ENCODE measurements at places on chromosomes 2 and 18. TPM values are rescaled to one million over a fixed set of nuclear protein-coding genes. Genes with fewer than 3 reads are reported as not detected.

The SAG gene
- total RNA-seq = not detected

The SRD5A2 gene
- not detected for total RNA-seq

The LMAN2L gene
- total RNA-seq = 27.8 TPM

DNA sequence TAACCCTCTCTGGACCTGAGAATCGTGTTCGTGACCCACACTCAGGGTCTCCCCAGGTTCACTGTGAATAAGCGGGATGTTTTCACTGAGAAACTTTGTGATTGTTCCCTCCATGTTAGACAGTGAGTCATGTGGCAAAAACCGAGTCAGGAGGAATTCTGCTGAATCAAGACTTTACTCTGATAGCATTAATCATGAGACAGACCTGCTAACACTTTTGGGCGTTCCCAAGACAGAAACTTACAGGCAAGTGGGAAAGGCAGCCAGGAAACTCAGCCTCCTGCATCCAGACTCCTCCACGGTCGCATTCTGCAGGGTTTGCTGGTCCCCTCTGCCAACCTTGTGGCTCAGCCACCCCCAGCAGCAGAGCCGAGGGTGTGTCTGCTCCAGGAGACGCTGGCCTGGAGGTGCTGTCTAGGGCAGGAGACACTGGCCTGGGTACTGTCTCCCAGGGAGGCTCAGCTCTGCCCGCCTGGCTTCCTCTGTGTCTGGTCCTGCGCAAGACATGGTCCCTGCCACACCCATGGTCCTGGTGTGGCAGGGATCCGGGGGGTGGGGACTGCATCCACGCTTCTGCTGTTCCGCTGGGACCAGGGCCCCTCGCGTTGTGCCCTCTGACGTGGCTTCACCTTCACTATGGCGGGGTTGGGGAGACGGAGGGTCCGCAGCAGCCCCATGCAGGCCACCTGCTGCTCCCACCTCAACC, 177.4 kb downstream of the TWIST2 start:
- DNase-seq = peak; percentile 13

DNA sequence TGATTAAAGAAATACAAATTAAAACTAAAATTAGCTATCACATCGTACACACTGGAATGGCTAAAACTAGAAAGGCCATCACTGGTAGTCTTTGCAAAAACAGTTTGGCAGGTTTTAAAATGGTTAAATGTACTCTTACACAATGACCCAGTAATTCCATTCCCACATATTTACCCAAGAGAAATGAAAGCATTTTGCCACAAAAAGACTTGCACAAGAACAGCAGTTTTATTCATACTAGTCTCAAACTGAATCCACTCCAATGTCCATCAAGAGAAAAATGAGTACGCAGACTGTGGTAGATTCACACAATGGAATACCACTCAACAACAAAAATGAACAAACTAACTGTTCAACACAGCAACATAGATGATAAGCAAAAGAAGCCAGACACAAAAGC, 29.1 kb downstream of the SP140L start:
- no peak for DNase-seq

DNA sequence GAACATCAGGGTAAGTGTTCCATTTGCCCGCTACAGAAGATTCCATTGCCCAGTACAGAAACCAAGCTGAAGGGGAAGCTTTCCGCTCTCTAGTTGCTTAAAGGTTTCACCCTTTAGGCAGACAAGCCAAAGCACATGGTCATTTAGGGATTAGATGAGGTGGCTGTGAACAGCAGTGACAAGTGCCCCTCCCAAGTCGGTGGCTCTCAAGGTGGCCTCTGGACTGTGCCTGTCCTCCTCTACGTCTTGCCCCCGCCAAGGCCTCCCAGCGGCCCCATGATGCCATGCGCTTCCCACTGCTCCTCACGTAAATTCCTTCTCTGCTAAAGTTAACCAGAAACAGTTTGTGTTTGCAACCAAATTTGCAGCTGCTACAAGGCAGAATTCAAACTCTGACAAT, 24.2 kb upstream of the PTPN4 start:
- no peak for DNase-seq

The DTNB gene
- 6.3 TPM for total RNA-seq

The CHST9 gene
- total RNA-seq = 0.37 TPM

The SPATA3 gene
- not detected for total RNA-seq

Measured in heart left ventricle (tissue), 16 donors.